ENCODE measurements at places on chromosomes 1 and 21.
A peak's percentile ranks its signal among the peaks of the same experiment; 100 is the strongest.

GRCh38 chr1:100415498-100415778 is 63.1 kb downstream of the CDC14A start:
- DNase-seq, result peak; percentile 32

DNA sequence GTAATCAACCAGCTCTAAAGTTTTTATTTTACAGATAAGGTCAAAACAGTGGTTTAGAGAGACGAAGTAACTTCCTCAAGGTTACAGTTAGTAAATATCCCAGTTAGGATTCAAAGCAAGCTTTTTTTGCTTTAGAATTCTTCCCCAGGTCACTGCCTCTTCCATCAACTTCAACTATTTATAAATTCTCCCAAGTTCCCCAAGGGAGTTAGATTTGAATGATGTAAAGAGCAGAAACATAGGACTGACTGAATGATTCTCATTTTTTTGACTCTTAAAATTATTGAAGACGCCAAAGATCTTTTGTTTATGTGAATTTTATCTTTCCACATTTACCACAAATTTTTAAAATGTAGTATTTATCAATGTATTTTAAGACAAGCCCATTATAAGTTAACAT is 4.1 kb downstream of the POGZ start:
- no peak for DNase-seq

- no peak for DNase-seq
These were observed 56.2 kb downstream of the STUM start for GRCh38 chr1:226604560-226605317.

DNA sequence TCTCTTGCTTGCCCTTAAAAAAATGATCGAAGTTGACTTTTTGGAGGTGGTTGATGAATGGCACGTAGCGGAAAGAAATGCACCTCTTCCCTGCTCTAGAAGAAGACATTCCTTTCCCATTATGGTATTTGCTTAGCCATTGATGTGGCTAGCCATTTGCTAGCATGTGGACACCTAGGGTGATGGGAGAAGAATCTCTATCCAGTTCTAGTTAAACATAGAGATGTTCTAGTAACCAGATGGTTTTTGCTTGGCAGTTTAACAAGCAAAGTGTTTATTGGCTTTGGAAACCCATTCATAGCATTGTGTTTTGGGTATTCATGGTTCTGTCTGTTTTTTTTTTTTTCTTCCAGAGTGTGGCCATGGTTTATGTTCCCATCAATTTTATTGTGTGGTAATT is 78.9 kb downstream of the KCNJ6 start:
- DNase-seq, result no peak

DNA sequence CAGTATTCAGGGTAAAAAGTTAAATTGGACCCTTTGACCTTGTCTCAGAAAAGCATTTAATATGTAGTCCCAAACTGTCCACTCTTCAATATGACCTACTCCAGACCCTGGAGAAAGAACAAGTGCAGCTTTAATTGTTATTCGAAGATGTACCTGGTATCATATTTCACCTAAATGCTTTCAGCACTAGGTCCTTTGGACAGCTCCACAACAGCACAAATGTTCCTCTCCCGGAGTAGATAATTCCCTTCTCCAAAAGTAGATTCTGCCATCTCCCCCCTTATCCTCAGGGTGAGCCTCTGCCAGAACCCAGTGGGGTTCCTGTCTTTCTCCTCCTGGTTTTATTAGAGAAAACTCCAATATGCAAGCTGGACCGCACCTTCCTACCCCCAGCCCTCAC is 104.5 kb upstream of the AJAP1 start:
- DNase-seq, result no peak

DNA sequence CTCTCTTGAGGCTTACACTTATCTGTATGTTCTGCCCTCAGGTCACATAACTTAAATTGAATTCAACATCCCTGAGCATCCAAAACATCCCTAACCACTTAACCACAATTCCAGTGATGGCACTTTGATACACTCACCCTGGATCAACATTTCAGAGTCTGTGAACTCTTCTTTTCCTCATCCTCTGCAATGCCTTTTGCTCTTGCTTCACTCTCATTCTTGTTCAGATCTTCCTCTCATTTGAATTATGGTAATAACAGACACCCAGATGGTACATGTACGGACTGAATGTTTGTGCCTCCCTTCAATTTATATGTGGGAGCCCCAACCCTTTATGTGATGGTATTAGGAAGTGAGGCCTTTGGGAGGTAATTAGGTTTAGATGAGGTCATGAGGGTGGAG is 33.4 kb downstream of the PTGER3 start:
- DNase-seq, result no peak
